ENCODE measurements at places on chromosomes 5 and 9.

- no peak for DNase-seq
Observed at GRCh38 chr9:129381481-129381957, 203.5 kb upstream of the IER5L start.

GRCh38 chr9:127786773-127787104 lies 905 bp downstream of the CDK9 start:
- no peak for DNase-seq

GRCh38 chr5:159100025-159100781 lies 487 bp upstream of the EBF1 start:
- DNase-seq, result peak; percentile 98

DNA sequence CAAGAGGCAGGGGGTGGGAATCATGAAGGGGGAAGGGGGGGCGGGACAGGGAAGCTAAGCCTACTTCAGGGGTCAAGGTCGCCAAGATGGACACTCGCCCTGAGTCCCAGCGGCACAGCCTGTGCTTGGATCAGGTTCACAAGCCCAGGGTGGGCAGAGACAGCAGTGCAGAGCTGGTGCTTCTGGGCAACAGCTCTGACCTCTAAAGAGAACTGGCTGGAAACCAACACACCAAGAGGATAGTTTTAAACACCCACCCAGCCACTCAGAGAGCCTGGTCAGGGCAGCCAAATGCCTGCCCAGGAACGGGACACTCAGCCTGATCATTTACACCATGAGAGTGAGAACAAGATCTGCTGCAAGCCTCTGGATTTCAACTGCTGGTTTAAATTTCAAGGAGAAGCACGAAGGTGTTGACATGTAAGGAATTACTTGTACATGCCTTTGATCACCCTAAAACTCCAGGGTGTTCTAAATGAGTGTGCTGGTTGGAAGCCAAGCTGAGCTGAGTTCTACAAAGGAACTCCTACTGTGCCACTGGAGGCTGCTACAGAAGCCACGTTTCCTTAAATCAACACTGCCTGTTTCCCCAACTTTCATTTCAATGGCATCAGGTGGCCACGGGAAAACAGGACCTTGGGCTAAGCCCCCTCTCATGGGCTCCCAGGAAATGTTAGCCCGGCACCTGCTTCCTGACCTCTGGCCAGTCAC lies 91.5 kb downstream of the TTLL11 start:
- DNase-seq, result peak; percentile 30

All from ELF-1 (cell line).